Activated naive CD8-positive, alpha-beta T cell treated with anti-CD3 and anti-CD28 coated beads, Interleukin-2, amount 10 ng/mL, durations not matched to agents 7 days and 5 days (primary cell): ENCODE measurements at places on chromosomes 5 and 9. TPM values are rescaled to one million over a fixed set of nuclear protein-coding genes. Genes with fewer than 3 reads are reported as not detected.

The FREM1 gene
- total RNA-seq = not detected

The MYMK gene
- not detected for total RNA-seq

The AQP3 gene
- 29.1 TPM for total RNA-seq

The SLC4A9 gene
- 0.17 TPM for total RNA-seq

The CCIN gene
- total RNA-seq = 0.26 TPM

The ARHGEF37 gene
- total RNA-seq = 0.82 TPM

The FOXD1 gene
- 0.14 TPM for total RNA-seq

The PKD2L2 gene
- not detected for total RNA-seq

The OR1J1 gene
- total RNA-seq = not detected

The SPINK4 gene
- not detected for total RNA-seq

DNA sequence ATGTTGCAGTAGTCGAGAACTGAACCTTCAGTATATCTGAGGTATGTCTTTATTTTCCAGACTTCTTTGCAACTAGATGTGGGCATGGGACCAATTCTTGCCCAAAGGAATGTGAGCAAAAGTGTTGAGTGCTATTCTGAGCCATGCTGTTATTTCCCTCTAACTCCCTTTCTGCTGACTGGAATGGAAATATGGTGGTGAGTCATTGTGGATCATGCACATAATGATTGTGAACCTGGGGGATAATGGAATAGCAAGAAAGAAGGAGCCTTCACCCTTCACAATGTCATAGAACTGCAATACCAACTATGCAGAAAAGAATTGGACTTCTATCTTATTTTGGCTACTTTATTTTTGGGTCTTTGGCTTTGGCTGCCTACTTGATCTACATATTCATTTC is 10.3 kb upstream of the DOCK2 start:
- no peak for DNase-seq

DNA sequence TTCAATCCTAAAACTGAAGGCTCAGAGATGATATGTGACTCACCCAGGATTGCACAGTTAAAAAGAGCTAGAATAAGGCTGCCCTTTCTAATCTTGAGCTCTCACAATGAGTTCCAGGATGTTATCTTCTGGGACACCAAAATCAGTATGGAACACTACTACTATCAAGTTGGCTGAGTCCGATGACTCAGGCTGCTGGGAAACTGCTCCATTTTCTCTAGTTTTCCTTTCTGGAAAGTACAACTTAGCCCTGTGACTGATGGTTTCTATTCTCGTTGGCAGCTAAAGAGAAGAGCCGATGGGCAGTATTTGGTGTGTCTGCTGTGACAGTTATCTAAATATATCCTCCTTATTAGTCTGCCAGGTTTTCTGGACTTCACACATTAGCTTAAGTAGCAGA is 37.9 kb upstream of the DPYSL3 start:
- no peak for DNase-seq

- no peak for DNase-seq
Observed at GRCh38 chr5:83277953-83278352, 193.6 kb upstream of the VCAN start.

DNA sequence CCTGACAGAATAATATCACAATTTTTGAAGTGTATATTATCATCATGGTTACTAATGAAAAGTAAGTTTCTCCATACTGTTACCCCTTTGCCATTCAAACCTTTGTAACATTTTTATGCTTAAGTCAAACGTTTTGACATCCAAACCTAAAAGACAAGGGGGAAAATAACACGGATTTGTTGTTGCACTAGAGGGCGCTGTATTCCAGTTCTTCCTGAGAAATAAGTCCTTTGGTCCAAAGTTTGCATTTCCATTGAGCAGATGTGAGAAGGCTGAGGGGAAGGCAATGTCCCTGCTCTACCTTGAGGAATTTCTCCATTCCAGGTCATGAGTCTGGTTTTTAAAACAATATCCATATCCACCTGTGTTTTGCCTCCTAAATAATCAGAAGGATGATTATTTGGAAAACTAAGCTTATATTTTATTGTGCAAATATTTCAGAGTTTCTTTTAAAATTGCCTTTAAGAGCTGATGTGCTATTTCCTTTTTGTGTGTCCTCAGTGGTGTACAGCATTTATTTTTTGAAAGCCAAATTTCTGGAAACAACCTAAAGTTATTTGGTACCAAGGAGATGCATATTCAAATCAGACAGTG is 9.7 kb downstream of the LECT2 start:
- DNase-seq = no peak

DNA sequence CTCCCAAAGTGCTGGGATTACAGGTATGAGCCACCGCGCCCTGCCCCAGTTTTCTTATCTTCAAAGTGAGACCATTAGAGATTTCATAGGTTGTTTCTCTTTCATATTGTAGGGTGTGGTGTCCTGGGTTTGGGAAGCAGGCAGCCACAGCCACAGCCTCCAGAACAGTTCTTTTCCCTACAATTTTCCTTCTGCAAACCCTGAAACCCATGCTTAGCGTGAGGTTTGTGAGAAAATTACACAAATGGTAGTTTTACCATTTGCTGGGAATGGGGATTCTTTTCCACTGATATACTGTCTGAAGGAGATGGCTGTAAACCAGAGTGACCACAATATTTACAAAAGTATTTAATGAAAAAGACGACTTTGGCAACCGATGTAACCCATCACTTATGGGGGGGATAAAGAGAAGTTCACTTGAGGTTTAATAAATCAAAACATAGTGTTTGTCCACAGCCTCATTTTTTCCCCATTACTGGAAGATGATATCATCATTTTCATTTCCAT is 26.7 kb upstream of the ECM2 start:
- no peak for DNase-seq

- no peak for DNase-seq
Observed at GRCh38 chr5:162289489-162289888, 221.9 kb downstream of the GABRG2 start.

- DNase-seq = no peak
Observed at GRCh38 chr9:82457298-82457697, 468.7 kb downstream of the SPATA31D1 start.

- no peak for DNase-seq
Observed at GRCh38 chr5:56514245-56514644, 281.1 kb upstream of the ANKRD55 start.

- DNase-seq = no peak
Observed at GRCh38 chr5:24161559-24161958, 483.2 kb downstream of the CDH10 start.

- no peak for DNase-seq
Observed at GRCh38 chr5:116759860-116760640, 185.4 kb upstream of the SEMA6A start.

DNA sequence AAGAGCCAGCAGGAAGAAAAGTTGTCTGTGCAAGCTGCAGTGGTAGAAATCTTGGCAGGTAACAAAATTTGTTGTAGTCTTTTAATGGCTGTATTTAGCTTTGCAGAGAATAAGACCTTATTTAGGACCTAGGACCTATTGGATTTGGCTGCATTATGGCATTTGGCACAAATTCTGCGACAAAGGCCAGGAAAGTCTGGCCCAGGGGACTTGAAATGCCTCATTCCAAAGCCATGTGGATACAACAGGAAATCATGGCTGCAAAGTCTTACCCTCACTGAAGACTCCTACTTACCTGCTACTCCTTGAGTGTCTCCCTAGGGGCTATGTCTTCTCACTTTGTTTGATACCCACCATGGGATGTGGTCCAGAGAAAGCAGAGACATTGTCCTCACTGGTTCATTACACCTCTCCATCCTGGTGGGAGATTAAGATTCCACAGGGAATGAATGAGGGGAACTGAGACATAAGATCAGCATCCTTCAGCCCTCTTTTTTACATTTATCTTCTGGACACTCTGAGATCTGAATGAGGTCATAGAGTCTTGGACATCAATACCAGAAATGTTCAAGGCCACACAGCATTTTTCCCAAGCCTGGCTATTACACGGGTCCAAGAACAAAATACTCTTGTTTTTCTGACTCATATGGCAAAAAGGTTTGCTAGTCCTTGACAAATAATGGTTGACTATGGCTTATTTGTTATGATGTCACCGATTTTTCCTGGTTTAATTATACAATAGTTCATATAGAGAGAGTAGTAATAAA is 119.4 kb downstream of the PDE8B start:
- DNase-seq = no peak

GRCh38 chr5:141734501-141735229 is 52.6 kb upstream of the ARAP3 start:
- DNase-seq = peak; percentile 55

DNA sequence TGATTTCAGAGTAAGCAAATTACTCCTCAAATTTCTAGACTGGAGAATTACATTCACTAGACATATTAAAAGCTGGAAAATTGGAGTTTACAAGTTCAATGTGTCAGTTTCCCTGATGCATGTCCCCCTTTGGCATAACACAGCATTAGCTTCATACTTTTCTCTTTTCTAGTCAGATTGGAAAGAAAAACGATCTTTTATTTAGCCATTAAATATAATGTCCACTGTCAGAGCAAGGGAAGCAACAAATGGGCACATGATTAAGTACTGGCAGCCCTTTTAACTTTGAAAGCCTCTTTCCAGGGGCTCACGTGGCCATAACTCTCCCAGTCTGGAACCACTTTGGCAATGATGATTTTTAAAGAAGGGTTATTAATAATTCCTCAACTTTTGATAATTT is 203.3 kb downstream of the KCNN2 start:
- DNase-seq = no peak

GRCh38 chr9:117681888-117682287 is 22.3 kb upstream of the TLR4 start:
- DNase-seq = no peak

DNA sequence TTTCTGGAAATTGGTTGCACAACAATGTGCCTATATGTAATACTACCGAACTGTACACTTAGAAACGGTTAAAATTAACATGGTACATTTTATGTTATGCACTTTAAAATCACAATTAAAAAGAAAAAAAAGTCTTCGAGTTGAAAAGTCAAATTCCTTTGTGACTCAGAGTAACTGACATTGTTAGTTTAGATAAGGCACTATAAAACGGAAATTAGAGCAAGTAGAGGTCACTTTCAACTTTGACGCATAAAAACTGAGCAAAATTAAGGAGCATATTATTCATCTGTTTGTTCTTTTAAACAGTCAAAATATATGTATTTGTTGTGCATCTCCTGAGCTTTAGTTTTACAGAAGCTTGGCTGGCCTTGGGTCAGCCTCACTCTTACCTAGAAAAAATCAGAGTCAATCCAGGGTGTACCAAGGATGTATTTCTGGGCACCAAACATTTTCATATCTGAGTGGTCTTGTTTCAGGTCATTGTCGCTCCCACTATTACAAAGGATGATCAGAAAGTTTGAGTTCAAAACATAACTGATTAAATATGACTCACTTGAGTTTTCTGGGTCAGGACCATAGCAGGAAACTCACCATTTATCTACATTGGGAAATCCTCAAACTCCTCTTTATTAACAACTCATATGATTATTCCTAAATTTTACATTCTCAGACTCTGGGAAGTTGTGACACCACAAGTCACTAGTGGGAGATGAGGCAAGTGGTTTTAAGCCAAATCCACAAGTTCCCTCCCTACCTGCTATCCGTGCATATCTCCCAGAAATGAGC is 160.6 kb downstream of the CCDC192 start:
- DNase-seq = no peak

- DNase-seq = no peak
Observed at GRCh38 chr9:15221746-15222145, 85.3 kb downstream of the TTC39B start.

- DNase-seq = no peak
Observed at GRCh38 chr5:142901476-142902185, 131.5 kb downstream of the ARHGAP26 start.

GRCh38 chr9:116717150-116717549 is 30.0 kb downstream of the TRIM32 start:
- DNase-seq = no peak

- DNase-seq = no peak
Observed at GRCh38 chr9:134377976-134378375, 51.7 kb downstream of the RXRA start.

GRCh38 chr5:139787568-139788293 is 7.9 kb upstream of the PSD2 start:
- DNase-seq = peak; percentile 92

DNA sequence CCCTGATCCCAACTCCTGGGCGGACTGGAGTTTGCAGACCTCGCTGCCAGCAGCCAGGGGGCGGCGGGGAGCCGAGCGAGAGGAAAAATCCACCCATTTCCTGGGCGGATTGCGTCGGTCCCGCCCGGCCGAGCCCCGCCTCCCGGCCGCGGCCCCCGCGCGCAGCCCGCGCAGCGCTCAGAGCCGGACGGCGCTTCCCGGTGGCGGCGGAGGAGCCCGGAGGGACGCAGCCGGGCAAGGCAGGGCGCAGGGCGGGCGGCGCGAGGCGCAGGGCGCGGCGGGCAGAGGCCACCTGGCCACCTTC is at the start of gene OLFM1:
TSS of gene OLFM1 (plus strand) at position 180 of the 304 bp plus-strand sequence. CDS start 322 bp downstream, outside the sequence.
- DNase-seq = peak; percentile 49

DNA sequence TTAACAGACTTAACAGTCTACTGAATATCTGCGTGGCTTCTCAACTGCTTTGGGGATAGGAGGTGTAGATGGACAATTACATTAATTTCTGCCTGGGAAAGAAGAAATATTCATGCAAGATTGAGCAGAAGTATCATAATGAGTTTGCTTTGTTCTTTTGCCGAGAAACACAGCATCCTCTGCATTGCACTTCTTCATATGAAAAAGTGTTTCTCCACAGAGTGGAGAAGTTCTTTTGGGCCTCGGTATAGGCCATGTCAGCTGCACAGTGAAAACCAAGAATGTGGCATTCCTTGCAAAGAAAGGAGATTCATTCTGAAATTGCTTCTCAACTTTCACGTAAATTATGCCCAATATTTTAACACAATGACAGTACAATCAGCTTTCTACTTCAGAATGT is 17.6 kb upstream of the SNX2 start:
- DNase-seq = no peak

GRCh38 chr9:136016572-136017288 is 55.6 kb upstream of the UBAC1 start:
- DNase-seq = no peak

DNA sequence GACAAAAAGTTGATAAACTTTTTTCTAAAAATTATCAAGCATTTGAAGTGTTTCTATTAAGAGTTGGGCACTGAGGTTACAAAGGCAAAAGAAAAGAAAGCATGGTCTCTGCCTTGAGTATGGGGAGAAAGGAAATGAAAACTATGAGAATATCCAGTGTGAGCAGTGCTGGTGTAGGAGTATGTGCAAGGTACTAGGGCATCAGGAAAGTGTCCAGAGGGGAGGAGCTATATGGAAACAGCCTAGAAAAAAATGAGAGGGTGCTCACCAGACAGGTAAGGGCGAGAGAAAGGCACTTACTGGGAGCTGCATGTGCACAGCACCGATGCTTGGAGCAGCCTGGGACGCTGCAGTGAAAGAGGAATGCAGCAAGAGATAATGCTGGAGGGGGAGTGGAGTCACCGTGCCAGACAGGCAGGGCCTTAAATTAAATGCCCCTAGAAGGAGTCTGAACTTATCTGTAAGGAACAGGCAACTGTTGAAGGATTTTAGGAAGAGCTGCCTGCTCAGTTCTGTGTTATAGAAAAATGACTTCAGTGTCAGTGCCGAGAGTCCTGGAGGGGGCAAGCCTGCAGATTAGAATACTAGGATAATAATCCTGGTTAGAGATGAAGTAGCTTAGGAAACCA is 14.0 kb downstream of the MCC start:
- no peak for DNase-seq

- no peak for DNase-seq
Observed at GRCh38 chr9:13352451-13352979, 73.0 kb upstream of the MPDZ start.

GRCh38 chr5:129906177-129906887 is 2.1 kb downstream of the CHSY3 start:
- no peak for DNase-seq

- no peak for DNase-seq
Observed at GRCh38 chr9:2992427-2992826, 148.5 kb upstream of the PUM3 start.
